ENCODE measurements at places on chromosomes 1 and 21.

GRCh38 chr1:41751804-41752513, 166.8 kb downstream of the HIVEP3 start:
- DNase-seq: no peak

DNA sequence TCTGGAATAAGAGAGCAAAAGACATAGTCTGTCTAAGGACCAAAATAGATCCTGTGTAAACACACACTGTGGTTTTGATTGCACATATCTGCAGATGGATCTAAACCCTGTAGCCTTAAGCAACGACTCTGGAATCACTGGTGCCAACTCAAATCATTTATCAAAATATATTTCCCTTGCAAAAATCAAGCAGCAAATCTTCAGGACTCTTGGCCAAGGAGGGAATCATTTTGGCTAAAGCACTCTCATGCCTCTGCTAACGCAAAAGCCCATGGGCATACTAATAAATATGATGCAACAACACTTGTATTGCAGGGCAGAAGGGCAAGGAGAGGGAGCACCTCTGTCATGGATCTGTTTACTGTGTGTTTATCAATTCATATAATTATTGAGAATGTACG, 155.4 kb upstream of the DUSP10 start:
- DNase-seq: no peak

GRCh38 chr1:31407029-31407626, 5.9 kb upstream of the SERINC2 start:
- DNase-seq: no peak

DNA sequence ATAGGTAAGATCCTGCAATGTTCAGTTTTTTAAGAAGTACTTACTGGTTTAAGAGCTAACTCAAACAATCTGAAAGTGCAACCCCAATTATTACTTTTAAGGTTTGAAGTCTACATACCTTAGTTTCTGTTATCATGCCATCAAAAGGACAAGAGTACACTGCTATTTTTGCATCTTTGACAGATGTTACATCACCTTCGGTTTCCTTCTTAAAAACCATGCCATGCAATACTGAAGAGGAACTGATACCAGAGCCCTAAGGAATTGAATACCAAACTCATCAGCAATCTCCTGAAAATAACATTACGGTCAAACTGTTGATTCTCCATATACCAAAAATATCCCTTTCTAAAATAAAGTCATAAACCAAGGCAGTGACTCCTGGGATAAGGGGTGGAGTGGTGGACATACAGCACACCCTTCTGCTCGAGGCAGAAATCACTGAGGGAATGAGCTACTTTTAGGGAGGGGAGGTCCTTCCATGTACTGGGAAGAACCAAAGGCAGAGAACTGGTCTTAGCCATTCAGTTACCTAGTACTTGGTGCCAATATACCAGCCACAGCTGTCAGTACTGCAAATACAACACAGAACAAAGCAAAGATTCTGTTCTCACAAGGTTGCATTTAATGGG, 8.5 kb downstream of the CCT8 start:
- no peak for DNase-seq

DNA sequence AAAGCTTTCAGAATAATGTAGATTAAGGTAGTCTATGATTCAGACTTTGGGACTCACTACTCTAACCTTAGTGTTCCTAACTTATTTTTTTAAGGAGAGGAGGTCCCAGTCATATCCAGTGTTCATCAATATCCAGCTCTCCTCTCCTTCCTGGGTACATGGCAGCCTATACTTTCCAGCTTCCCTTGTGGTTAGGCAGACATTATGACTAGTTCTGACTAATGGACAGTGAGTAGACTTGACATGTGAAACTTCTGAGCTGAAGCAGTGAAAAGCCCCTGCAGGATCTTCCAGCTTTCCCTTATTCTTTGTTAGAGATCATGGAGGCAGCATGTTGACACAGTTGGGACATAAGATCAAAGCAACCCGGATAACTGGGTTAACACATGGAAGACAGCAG, 144.2 kb downstream of the PTPRU start:
- no peak for DNase-seq

GRCh38 chr1:156619582-156619955, 354 bp downstream of the HAPLN2 start:
- DNase-seq: no peak

DNA sequence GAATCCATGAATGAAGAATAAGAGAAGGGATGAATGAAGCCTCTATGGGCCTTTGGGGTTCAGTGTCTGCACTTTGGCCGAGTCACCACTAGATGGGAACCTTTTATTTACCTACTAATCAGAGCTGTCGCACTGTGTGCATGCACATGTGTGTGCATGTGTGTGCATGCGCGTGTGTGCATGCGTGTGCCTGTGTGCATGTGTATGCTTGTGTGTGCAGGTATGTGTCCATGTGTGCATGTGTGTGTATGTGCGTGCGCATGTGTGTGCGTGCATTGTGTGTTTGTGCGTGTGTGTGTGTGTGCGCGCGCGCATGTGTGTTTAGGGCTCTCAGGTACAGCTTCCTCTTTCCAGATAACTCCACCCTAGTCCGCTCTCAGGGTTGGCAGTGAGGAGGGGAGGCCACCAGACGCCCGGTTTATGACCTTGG, 20.4 kb upstream of the UBXN10 start:
- no peak for DNase-seq

DNA sequence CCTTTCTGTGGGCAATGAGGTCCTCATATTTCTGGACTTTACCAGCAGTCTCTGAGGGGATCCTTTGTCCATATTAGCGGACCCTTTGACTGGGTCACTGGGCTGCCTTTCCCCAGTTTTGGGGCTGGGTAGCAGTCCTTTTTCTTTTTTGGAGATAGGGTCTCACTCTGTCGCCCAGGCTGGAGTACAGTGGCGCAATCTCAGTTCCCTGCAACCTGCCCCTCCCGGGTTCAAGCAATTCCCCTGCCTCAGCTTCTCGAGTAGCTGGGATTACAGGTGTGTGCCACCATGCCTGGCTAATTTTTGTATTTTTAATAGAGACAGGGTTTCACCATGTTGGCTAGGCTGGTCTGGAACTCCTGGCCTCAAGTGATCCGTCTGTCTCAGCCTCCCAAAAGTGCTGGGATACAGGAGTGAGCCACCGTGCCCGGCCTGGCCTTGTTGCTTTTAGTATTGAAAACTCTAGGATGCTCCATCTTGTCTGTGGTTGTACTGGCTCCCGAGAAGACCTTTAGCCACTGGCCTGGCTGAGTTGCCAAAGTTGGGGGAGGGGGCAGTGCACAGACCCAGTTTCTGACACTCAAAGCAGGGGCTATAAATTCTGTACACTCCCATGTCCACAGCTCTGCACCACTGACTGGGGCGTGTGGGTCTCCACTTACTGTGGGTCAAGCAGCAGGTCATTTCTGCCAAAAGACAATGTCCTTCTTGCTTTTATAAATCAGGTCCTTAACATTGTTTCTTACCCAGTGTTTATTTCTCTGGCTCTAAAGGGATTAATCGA, 33.1 kb downstream of the MAN1C1 start:
- no peak for DNase-seq

DNA sequence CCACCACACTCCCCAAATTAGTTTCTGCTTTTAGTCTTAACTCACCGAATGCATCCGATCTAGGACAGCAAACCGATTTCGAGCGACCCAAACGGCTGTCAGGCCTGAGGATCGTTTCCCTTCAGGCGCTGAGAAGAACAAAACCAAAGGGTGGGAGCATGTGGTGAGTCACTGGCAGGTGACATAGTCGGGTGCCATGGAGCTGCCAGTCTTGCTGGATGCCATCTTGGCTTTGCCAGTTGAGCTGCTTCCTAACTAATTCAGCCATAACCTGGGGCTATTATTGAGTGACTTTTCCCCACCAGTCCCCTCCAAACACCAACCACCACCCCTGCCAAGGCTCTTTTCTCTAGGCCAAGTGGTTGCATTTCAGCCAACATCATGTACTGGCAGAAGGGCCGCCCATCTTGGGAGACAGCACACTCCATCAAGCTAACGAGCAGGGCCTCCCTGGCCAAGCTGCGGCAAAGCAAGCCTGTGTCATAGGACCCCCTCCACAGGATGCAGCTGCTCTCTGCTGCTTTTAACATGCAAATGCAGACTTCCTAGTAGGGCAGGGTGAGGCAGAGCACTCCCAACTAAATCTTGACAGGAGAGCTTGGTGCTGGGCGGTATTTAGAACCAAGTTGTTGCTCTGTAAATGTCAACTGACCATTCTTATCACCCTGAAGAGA, 22.3 kb upstream of the PEX19 start:
- DNase-seq: no peak

DNA sequence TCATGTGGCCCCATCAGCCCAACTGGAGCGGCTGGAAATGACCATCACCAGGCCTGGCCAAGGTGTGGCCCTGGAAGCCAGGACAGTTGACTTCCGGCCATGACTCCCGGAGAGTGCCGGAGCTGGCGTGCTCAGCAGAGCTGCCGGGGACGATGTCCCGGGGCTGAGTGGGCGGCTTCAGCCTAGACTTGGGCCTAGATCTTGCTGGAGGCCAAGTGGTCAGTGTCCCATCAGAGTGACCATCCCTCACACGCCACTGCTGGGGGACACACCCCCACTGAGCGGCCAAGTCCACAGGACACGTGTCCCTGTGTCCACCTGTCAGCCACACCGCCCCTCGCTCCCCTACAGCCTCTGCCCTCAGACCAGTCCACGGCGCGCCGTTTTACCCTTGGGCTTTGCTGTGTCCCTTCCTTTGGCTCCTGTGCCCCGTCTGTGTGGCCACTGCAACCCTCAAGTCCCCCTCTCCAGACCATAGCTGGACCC, 4.0 kb downstream of the FAAP20 start:
- DNase-seq: no peak

DNA sequence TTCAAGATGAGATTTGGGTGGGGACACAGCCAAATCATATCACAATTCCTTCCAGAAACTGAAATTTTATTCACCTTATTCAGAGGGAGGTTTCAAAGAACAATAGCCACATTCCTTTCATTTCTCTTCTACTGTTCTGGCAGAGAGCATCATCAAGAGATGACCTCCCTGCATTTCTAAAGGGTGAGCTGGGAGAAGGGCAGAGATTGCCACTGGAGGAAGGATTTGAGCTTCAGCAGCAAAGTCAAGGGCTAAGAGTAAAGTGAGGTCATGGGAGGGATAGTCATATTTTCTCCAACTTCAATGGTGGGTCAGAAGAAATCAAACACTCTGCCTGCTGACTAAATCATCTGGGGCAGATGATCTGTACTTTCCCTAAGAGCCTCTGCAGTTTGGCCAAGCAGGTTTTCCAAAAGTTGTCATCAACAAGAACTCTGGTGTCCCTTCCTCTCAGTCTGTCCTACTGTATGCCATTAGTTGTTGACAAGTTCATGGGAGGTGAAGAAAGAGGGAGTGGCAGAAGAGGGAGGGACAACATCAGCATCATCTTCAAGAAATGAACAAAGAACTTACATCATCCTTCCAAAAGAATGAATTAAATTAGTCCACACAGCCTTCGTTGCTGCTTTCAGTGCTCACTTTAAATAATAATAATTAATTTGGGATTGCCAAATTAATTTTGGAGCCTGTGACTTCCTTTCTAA, 298.3 kb downstream of the ASTN1 start:
- no peak for DNase-seq

GRCh38 chr1:231381729-231382128, 40.4 kb downstream of the EGLN1 start:
- DNase-seq: no peak

DNA sequence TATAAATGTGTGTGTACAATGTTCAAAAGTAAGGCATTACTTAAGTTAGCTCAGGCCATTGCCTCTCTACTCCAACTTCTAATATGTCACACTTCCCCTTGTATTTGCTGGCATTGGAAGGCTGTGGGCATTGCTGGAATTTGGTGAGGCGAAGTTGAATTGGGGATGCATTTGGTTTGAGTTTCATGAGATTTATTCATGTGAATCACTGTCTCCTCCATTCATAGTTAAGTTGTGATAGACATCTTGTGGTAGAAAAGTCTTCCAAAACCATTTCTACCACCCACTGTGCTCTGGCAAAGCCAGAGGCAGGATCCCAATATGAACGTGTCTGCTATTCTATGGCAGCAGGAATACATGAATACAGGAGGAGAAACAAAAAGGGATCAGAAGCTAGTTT, 397.8 kb upstream of the USP24 start:
- DNase-seq: no peak

DNA sequence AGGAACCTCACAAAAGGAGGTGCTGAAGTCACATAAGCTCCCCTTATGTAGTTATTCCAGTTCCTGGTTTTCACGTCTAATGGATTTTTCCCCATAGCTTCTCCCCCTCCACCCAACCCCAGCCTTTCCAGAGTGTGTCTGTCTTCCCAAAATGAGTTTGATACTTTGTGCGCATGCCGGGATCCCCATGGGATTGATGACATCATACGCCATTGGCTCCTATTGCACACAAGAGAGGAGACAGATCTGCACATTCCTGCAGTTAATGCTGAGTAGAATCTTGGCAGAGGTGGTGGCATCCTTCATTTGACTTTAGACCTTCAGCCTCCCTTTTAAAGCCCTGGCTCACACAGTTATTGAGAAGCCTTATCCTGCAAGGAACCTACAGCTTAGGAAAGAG, 71.4 kb downstream of the DDR2 start:
- DNase-seq: no peak

GRCh38 chr1:240500647-240501046, 111.3 kb downstream of the GREM2 start:
- DNase-seq: no peak

GRCh38 chr1:180170546-180171151, 16.0 kb downstream of the QSOX1 start:
- DNase-seq: no peak

DNA sequence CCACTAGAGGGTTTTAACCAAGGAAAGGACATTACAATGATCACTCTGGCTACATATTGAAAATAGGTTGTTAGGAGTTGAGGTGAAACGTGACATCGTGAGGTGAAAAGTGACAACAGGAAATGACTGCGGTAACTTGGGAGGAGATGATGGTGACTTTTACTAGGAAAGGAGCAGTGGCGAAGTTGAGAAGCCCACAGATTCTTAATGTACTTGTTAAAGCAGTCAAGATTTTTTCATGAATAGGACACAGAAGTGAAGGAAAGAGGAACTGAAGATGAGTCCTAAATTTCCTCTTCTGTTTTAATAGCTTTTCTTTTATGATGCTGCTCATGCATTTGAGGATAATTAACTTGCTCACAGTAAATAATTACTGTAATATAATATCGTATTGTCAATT, 59.5 kb downstream of the OMA1 start:
- DNase-seq: no peak

DNA sequence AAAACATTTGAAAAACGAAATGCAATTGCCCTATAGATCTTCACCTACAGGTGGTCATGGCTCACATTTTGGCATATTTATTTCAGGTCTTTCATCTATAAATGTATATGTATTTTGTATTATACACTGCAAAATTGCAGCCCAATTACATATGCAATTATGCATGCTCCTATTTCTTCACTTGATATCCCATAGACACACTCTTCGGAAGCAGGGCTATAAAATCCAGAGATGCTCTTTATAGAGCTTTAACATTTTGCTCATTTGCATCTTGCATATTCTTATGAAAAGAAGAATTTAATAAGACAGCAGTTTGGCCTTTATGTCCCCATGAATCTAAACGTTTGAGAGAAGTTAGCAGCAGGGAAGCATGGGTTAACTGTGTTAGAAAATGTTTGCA, 44.7 kb upstream of the PALMD start:
- no peak for DNase-seq

- DNase-seq: peak; percentile 60
Measured at GRCh38 chr1:15128520-15129313, 24.8 kb upstream of the TMEM51 start.
